T-helper 9 cell (primary cell): ENCODE measurements at places on chromosomes 13 and 19.

DNA sequence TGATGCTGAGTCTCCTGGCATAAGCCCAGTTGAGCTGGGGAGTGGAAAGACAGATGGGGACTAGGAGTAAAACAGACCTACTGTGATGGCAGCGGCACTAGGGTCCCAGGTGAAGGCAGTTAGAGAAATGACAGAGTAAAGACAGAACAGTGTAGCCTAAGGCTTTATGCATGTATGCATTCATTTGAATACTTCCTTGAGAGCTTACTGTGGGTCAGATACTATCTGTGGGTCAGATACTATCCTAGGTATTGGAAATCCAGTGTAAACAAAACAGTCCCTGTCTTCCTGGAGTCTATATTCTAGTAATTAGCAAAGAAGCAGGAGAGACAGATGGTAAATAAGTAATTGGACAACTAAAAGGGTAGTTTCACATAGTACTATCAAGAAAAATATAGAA is 73.7 kb upstream of the LRCH1 start:
- DNase-seq: no peak

DNA sequence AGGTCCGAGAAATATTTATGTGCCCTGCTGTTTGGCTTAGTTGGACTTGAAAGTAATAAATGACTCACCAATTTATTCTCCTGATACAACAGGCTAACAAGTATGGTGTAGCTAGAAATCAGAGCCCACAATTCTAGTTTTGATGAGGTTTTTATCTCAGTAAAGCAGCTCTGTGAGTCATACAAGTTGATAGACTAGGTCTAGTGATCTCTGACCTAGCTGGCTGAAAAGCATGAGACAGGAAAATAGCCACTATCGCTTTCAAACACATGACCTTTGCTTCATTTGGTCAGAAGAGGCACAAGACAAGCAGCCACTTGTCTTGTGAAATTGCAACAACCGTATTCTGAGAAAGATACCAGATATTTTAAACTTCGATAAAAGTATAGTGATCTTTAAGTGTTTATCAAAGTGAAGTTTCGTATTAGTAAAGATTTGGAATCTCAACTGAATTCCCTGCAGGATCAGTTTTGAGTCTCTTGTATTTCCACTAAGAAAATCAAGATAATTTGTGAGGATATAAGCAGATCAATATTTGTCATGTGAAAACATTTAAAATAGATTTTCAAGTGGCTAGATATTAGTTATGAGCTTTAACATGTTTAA is 126.7 kb downstream of the MAB21L1 start:
- no peak for DNase-seq

DNA sequence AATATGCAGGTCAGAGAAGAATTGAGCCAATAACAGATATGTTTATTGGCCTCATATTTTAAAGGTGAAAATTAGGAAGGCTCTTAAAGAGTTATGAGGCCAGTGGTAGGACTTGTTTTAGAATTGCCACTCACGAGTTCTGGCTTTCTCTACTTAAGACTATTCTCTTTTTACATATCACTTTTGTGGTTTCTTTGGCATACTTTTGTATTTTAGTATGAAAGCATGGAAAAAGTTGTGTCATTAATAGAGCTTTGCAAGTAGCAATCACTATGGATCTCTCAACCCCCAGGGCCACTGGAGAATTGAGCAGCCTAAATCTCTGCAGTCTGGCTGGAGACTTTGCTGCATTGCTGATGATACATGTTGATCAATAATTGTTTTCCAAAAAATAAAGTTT is 64.6 kb upstream of the SOX21 start:
- DNase-seq: no peak

DNA sequence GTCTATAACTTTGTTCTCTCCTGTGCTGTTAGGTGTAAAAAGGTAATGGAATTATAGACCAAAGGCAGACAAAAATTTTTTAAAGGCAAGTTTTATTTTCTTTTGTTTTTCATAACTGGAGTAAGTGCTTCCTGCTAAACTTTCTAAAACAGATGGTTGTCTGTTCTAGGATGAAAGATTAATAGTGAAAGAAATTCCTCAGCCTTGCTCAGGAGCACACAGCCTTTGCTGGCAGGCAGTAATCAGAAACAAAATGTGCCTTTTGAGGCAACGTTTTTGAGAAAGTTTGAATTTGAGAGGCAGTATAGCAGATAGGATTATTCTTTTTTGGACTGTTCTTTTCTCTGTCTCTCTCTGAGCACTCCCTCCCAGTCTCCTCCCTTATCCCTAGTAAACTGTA is 2749.5 kb downstream of the PCDH9 start:
- DNase-seq: no peak

DNA sequence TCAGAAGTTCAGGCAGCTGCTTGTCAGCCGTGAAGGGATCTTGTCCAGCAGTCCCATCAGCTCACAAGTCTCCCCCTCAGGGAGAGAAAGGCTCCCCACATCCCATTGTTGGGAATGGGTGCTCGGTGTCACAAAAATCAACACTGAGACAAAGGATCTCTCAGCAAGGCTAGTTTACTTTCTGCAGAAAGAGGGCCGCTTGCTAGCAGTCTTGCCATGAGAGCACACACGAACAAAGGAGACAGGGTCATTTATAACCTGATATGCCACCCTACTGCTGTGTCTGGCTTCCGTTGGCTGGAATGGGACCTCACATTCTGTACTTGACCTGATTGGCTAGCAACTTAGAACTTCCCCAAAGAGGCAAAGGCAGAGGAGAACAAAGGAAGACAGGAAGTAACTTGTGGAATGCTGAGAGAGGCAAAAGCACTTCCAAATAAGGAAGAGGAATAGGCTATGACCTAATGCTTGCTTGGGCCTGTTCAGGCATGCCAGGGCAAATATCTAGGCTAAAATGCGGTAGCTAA is 8.7 kb upstream of the IGFL3 start:
- DNase-seq: no peak

DNA sequence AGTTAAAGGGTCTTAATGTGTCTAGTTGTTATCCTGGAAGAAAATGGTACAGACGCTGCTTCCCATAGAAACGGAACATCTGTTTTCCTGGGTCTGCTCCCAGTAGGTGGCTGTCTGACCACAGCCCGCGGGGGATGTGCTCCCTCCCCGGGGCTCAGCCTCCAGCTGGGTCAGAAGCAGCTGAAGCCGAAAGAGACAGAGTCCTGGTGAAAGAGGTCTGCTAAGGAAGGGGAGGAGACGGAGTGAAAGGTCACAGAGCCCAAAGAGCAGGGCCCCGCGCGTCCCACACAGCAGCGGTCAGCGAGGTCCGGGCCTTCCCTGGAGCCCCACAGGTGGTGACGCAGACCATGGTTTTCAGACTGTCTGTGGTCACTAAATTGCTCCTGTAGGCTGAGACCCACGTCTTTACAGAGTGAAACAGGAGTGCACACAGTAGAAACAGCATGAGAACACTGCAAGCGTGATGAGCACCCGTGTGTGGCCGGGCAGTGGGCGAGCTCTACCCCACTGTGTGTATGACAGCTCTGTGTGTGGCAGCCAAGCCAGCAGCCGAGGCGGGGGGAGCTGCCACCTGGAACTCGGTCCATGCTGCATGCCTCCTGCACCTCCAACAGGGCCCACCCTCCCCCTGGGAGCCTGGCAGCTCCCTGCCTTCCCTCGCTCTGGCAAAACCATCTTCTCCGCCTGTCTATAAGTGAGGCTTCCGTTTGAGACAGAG is 52.0 kb upstream of the C13orf46 start:
- DNase-seq: no peak

- DNase-seq: no peak
These were observed 502.5 kb downstream of the PCDH17 start for GRCh38 chr13:58134012-58134411.

DNA sequence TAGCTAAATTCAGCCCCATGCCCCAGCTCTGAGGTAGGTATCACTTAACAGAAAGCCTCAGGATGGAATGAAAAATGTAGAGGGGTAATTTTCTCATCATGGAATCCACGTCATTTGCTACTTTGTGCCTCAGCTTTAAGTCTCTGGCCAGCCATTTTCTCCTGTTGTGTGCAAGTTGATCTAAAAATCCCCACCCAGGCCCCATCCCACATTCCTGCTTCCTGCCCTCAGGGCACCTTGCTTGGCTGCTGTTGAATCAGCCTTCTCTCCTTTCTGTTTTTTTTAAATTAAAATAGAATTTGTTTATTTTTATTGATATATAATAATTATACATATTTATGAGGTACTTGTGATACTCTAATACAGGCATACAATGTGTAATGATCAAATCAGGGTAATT is 179.9 kb upstream of the TSHZ3 start:
- no peak for DNase-seq

GRCh38 chr19:41799444-41800000 is 3.1 kb downstream of the CEACAM3 start:
- DNase-seq: no peak

DNA sequence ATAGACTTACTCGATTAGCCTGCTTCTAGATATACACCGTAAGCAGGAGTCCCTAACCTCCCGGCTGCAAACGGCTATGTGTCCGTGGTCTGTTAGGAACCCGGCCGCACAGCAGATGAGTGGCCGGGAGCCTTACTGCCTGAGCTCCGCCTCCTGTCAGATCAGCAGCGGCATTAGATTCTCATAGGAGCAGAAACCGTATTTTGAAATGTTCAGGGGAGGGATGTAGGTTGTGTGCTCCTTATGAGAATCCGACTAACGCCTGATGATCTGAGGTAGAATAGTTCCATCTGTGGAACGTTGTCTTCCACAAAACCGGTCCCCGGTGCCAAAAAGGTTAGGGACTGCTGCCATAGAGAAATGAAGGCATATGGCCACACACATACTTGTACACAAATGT is 1491.9 kb downstream of the SLITRK5 start:
- DNase-seq: no peak
